ENCODE measurements at places on chromosomes 5 and 9.

DNA sequence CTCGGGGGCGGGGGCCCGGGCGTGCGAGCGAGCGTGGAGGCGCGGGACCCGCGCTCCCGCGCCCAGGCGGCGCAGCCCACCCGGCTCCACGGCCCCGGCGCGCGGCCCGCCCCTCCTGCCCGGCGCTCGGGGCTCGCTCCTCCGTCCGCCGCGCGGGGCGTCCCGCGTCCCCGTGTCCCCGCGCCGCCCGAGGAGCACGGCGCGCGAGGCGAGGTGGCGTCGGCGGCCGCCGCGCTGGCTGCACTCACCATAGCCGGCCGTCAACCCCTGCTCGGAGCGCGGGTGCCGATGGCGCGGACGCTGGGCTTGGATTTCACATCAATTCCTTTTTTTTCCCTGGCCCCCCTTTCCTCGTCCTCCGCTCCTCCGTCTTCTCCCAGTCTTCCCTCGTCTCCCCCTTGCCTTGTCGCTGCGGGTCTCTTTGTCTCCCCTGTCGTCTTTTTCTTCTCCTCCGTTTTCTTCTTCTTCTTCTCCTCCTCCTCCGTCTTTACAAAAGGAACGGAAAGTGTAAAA is 494 bp downstream of the PTCH1 start:
- no peak for DNase-seq

DNA sequence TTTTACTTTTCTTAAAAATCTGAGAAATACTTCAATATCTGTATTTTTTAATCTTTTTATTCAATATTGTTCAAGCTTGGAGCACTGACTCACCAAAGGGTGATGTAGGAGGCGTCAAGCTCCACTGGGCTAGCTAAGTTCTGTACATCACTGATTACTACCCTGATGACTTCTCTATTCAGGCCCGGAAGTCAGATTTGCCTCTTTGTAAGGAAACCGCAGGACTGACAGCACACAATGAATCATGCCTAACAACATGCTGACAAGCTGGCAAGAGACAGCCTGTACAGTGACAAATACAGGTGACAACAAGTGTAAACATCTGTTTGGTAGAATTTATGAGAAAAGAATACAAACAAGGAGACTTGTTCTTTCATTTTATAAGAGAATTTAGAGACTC is 627.9 kb upstream of the RORB start:
- DNase-seq = no peak

GRCh38 chr5:169805937-169806700 is 169.0 kb downstream of the DOCK2 start:
- DNase-seq = no peak

DNA sequence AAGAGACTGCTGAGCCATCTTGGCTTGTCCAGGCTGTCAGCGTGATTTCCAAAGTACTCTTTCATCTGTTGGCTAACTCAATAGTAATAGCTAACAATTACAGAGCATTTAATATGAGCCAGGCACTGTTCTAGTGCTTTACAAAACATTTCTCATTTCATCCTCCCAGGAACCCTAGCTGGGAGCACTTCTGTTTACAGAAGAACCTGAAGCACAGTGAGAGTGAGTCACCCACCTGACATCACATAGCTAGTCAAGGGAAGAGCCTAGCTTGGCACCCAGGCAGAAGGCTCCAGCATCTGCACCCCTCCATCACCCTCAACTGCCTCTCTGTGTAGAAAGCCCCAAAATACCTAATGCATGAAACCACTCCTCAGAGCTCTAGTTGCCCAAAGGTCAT is 57.5 kb upstream of the IQGAP2 start:
- no peak for DNase-seq

DNA sequence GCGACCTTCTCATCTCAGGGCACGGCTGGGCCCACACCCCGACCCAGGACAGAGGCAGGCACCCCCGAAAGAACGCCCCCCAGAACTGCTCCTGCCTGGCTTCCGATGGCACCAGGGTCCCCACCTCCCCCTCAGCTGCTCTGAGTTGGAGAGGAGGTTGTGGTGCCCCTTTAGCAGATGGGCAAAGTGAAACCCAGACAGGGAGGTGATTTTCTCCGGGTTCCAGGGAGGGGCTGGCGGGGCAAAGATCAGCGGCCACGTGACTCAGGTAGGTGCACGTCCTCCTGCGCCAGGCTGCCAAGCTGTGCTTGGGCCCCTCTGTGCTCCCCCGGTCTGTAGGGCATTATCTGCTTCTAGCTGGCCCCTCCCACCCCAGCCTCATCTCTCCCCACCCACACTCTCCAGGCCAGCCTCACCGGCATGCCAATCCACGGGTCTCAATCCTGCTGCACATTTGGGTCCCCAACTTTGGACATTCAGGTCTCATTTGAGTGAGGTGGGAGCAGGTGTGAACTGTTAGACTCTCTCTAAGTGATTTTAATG is 85.1 kb upstream of the RAPGEF1 start:
- no peak for DNase-seq

DNA sequence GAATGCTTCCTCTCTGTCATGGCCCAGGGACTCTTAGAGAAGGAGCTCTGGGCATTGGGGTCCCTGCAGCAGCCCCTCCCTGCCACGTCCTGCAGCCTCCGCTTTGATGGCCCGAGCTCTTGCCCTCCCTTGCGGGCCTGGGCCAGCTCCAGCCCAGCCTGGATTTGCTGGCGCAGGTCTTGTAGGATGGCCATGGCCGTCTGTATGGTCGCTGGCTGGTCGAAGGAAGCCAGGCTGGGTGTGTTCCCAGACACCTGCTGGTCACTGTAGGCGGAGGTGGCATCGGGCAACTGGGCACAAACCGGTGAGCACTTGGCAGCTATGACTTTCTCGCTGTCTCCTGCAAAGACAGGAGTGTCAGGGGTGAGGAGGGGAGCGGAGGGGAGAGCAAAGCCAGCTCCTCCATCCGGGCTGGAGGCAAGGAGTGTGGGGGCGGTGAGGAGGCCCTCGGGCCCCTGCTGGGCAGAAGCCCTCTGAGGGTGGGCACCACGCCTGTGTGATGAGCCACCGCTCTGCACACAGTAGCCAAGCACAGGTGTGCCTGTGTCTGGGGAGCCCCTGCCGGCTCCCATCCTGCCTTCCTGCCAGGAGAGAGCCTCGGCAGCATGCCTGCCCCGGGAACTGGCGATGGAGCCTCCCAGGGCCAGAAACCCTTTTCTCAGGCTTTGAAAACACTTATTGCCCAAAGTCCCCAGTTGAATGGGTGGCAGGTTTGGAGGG is 12.4 kb downstream of the CCDC187 start:
- DNase-seq = no peak

Measured in stimulated activated CD8-positive, alpha-beta memory T cell treated with anti-CD3 and anti-CD28 coated beads, Interleukin-7, amount 100 ng/mL, for 48 hours (primary cell).